Activated CD4-positive, alpha-beta T cell treated with anti-CD3 and anti-CD28 coated beads, Interleukin-10, Interleukin-2, amounts not matched to agents 100 ng/mL and 50 ng/mL, durations not matched to agents 16 hours and 8 hours (primary cell): ENCODE measurements at places on chromosomes 5 and 9.

GRCh38 chr5:172624996-172625964 lies 15.8 kb upstream of the NEURL1B start:
- DNase-seq, result no peak

GRCh38 chr5:88875341-88876234 lies 7.4 kb downstream of the MEF2C start:
- DNase-seq, result no peak

DNA sequence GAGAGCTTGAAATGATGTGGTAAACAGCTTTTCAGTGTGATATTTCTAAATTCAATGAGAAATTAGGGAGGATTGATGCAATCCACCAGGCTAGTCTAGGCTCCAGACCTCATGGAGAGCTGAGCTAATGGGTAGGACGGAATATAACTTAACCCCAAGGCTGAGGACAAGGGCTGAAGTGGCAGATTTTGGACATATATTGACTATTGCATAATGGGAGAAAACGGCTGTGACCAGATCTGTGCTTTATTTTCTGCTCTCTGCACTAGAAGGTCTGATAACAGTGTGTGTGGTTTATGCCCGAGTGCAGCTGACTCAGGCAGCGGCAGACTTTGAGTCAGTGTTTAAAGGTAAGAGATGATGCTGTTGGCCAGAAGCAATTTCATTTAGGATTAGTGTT lies 70.6 kb downstream of the ACTBL2 start:
- DNase-seq, result no peak

DNA sequence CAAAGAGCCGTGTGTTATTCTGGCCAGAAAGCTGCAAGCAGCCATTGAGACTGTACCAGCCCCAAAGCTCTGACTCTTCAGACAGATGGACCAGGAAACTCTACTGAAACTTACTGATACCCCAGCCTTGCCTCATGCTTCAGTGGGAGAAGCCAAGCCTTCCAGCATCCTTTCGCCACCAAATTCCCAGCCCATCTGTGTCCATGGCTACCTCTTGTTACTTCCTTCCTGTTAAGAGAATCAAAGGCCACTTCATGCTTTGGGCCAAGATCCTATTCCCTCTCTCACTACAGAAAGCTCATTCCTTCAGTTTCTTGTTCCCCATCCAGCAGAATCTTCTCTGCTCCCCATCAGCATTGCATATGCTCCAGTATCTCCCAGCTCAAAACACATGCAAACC lies 46.9 kb upstream of the FREM1 start:
- no peak for DNase-seq

DNA sequence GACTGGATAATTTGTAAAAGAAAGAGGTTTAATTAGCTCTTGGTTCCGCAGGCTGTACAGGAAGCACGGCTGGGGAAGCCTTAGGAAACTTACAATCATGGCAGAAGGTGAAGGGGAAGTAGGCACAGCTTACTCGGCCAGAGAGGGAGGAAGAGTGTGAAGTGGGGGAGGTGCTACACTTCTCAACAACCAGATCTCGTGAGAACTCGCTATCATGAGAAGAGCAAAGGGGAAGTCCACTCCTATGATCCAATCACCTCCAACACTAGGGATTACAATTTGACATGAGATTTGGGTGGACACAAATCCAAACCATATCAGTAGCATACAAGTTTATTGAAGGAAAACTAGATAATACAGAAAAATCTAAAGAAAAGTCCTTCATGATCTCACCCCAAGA lies 39.9 kb downstream of the NEURL1B start:
- no peak for DNase-seq

GRCh38 chr9:34233672-34234071 lies 54.8 kb downstream of the UBAP1 start:
- DNase-seq, result no peak

DNA sequence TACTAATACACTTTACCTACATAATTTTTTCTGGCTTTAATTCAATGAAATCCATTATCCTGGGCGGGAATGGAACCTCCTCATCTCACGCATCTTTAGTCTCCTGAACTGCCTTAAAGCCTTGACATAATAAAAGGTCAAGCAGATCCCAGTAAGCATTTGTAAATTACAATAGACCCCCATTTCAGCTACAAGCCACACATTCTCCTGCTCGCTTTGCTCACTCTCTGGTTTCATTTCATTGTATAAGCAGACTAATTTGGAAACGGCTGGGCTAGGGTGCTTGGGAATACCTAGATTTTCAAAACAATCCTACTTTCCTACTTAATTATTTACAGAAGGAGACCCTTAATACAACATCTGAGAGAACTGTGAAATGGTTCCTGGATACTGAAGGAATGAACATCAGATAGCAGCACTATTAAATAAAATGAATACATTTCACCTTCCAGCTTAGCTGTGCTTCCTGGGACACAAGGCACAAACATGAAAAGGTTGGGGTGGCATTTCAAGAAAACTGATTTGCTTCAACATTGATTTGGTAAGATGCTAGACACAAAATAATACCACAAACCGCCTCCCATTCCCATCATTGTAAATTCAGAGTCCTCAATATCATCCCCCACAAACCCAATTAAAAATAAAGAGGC lies 1.5 kb downstream of the JAKMIP2 start:
- DNase-seq, result no peak

GRCh38 chr5:32589942-32590869 lies 4.8 kb downstream of the SUB1 start:
- DNase-seq, result peak; percentile 65

GRCh38 chr5:54347221-54347865 lies 37.0 kb upstream of the ARL15 start:
- no peak for DNase-seq

GRCh38 chr5:59274106-59274636 lies 619.4 kb downstream of the PDE4D start:
- no peak for DNase-seq

DNA sequence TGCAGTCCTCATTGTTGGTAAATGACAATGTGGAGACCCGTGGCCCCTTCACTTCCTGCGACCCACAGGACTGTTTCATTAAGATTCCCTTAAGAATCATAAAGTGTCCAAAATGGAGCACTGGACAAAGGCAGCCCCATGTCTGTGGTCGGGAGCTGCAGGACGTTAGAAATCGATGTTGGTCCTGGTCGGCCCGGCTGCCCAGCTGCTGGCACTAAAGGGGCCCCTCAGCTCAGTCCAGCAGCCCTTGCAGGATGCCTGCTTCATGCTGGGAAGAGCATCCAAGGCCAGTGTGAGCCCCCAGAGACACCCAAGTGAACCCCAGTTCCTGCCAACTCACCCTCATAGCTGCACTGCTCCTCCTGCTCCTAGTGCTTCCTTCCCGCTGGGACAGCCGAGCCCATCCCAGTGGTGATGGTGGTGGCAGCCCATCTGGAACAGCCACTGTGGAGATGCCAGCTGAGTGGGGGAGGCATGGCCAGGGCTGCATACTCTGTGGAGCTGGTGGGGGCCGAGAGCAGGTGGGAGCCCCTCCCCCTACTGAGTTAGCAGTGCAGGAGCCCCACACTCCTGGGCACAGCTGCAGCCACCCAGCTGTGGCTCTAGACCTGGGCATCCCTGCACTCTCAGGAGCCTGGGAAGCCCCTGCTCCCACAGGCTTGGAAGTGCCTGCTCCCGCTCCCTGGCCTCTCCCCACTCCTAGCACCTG lies 168.0 kb upstream of the IRX2 start:
- no peak for DNase-seq

DNA sequence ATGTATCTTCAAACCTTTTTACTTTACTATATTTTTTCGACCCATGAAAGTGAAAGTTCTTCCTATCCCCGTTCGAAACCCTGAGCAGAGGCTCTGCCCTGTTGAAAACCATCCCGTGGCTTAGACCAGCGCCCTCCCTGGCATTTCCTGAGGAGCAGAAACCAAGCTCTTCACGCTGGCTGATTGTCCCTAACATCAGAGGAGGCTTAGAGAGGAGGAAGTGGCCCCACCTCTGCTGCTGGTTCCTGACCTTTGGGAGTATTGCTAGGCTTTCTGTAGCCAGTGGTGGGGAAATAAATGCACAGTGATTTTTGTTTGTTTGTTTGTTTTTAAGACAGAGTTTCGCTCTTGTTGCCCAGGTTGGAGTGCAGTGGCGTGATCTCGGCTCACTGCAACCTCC lies 4.2 kb upstream of the PTGES start:
- no peak for DNase-seq

GRCh38 chr5:81164936-81165335 lies 68.2 kb upstream of the CKMT2 start:
- no peak for DNase-seq

GRCh38 chr9:97638666-97639065 lies 5.0 kb downstream of the NCBP1 start:
- DNase-seq, result no peak

GRCh38 chr5:179596421-179596820 lies 27.1 kb downstream of the HNRNPH1 start:
- no peak for DNase-seq

- peak; percentile 48 for DNase-seq
These were observed 6.2 kb upstream of the TMEM141 start for GRCh38 chr9:136784997-136785361.
